ENCODE measurements at places on chromosomes 16 and 17.
A peak's percentile ranks its signal among the peaks of the same experiment; 100 is the strongest.

GRCh38 chr16:89915303-89916232 is 3.1 kb upstream of the MC1R start:
- no peak for DNase-seq

- no peak for DNase-seq
These were observed 1393.1 kb upstream of the GOT2 start for GRCh38 chr16:60127196-60127595.

GRCh38 chr17:60887614-60888028 is 210.0 kb downstream of the BCAS3 start:
- no peak for DNase-seq

DNA sequence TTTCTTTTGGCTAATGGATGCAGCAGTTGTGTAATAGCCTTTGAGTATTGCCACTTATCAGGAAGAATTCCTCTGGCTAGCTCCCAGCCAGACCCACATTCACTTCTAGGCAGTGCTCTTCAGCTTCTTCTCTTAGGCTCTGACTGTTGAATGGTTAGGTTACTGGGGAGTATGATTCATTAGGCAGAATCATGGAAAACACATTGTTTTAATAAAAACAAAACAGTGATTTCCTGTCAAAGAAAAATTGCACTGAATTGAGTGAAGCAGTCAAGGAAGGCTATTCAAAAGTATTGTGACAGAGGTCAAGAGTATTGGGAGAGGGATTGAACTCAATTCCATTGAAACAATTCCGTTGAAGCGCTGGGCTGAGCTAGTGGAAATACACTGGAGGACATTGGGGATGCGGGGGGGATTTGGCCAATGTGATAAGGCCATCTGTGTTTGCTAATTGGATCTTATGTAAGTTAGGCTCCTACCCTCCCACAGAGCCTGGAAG is 68.0 kb downstream of the CNTNAP4 start:
- no peak for DNase-seq

DNA sequence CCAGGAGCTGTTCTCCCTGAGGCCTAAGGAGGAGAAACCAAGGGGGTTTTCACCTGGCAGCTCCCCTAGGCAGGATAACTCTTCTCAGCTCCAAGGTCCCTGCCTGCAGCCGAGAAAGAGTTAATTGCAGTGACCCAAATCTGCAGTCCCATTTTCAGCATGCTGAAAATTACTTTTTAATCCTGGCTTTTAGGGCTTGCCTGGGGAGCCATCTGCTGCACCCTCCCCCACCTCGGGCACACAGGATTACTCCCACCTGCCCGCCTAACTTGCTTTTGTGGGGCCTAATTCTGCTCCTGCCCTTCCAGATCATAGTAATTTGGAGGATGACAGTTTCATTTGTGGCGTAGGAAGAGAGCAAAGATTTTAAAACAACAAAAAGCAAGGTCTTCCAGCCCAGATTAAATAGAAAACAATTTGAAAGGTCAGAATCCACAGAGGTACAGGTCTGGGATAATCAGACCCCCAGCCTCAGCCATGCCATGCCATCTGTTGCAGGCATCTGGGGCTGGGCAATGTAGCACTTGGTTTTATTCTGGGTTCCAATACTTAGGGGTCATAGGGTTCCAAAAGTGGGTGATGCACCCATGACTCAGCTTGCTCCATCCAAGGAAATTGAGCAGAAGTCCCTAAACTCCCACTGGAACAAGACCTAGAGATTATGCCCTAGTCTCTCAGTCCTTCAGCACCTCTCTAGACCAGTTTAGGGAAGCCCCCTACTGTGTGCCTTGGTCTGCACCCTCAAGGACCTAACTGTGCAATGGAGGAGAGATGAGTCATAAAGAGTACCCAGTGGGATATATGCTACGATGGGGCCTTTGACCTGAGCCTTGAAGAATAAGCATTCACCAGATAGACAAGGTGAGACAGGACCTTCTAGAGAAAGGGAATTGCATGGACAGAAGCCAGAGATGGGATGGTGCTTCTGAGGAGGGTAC is 64.5 kb upstream of the NLK start:
- no peak for DNase-seq

- no peak for DNase-seq
These were observed 49.7 kb downstream of the NF1 start for GRCh38 chr17:31144428-31144827.

GRCh38 chr16:12461201-12461600 is 342.5 kb downstream of the CPPED1 start:
- DNase-seq, result no peak

DNA sequence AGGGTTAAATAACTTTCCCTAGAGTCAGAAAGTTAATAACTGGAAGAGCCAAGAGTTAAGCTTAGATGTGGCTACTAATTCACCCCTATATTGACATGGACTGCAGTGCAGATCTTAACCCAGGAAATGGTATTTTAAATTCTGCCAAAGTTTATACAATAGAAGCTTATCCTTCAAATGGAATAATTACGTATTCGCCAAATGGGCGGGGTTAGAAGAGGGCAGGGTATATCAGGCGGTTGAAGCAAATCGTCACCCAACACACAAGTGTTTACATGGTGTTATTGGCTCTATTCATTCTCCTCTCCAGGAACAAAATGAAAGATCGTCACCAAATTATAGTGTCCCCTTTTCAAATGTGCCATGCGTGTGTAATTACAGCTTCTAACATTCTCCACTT is 182.7 kb downstream of the PRKCB start:
- DNase-seq, result no peak

- DNase-seq, result no peak
These were observed 73.5 kb upstream of the DNAJA2 start for GRCh38 chr16:47046726-47047523.

DNA sequence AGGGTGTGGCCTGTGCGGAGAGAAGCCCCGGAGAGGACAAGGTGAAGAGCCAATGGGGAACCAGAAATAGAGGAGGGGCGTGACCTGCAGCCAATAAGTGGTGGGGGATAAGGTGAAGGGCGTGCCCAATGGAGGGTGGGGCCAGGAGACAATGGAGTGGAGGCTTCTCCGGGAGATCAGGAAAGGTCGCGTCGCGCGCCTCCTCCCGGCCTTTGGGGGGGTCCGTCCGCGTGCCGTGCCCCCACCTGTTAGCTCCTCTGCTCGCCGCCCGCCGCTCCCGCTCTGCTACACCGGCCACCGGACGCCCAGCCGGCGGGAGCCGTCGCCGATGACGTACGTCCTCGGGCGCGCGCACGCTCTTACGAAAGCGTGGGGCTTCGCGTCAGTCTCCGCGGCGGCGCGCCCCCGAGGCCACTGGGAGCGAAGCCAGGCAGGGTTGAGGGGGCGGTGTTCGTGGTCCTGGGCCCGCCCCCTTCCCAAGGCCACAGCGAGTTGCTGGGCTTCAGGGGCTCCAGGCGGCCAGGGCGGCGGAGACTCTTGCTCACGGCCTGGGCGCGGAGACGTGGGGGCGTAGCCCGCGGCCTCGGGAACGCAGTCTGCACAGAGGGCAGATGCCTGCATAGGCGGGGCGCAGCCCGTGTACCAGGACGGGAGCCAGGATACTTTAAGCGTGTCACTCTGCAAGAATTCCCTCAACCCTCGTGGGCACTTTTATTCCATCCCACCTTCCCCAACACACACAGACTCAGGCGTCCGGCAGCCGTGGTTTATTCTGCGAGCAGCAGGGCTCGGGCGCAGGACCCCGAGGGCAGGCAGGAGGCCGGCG is at the start of gene MATCAP1:
MATCAP1 (minus strand) TSS at position 337 of the 826 bp plus-strand sequence. CDS start 3,353 bp downstream, outside the sequence.
- peak; percentile 98 for DNase-seq

GRCh38 chr16:9844361-9844760 is 337.9 kb downstream of the GRIN2A start:
- DNase-seq, result no peak

DNA sequence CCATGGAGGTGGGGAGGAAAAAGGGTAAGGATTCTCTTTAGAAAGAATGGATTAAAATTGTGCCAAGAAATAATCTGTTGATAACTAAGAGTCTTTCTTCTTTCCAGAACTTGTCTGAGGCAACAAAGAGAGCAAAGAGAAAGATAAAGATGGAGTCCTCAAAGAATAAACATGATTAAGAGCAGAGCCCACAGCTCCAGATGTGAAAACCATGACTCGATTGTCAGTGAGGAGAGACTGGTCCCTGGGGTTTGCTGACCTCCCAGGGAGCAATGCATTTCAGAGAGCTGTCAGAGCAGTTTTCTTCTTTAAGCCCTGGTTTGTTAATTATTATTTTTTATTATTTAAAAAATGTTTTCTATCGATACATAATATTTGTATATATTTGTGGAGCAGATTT is 74.6 kb downstream of the TMEM100 start:
- no peak for DNase-seq

DNA sequence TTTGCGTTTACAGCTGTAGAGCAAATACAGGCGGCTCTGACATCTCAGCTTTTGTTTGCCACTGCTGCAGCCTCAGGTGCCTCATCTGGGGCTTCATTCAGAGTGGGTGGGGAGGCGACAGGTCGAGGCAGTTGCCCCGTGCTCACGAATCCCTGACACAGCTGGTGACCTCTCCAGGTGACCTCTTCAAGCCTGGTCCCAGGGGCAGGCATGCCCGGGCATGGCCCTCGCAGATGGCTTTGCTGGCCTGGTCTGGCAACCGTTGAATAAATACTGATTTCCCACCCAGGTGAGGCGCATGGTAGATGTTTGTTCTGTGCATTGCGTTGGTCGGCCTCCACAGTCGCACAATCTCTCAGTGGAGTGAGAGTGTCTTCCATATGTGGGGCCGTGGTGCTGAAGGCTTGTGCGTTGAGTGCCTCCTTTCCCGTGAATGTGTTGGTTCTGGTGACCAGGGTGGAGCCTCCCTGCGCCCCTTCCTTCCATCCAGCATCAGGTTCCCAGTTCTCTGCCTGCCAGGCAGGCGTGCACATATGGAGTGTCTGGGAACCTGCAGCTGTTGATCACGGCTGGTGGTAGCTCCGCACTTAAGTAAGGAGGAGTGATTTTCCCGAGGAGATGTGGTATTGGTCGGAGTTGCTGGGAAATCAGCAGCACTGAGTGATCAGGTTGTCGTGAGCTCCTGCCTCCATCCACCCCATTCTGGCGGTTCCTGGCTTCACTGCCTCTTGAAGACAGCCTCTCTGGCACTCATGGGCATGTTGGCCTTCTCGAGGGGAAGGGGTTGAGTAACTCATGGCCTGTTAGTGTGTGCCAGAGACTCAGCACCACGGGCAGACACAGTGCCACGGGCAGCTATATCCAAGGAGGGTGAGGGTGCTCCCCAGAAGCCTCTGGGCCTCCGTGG is 149.7 kb downstream of the RPTOR start:
- no peak for DNase-seq

DNA sequence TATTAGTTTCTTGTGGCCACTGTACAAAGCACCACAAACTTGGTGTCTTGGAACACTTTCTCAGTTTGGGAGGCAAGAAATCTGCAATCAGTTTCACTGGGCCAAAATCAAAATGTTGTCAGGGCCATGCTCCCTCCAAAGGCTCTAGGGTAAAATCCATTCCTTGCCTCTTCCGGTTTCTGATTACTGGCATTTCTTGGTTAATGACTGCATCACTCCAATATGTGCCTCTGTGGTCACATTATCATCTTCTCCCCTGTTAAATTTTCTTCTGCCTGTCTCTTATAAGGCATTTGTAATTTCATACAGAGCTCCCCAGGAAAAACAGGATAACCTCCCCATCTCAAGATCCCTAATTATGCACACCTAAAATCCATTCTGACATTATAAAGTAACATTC is 34.8 kb downstream of the ZNF287 start:
- DNase-seq, result no peak

DNA sequence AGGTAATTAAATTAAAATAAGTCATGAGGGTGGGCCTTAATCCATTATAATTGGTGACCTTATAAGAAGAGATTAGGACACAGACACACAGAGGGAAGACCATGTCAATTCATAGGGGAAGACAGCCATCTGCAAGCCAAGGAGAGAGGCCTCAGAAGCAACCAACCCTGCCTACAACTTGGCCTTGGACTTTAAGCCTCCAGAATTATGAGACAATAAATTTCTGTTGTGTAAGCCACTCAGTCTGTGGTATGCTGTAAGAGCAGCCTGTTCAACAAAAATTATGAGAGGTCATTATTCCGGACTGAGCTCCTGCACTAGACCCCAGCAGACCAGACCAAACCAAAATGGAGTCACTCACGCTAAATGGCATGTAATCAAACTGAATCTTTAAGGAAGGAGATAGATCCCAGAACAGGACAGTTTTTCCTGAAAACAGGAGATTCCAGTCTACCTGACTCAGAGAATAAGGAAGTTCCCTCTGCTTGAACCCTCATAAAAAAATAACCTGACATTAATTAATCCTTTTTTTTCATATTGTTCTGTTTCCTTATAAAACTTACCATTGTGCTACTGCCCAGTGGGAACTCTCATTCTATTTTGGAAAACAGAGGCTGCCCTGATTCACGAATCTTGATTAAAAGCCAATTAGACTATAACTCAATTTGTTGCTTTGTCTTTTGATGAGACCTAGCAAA is 74.3 kb downstream of the DNAH3 start:
- DNase-seq, result no peak

- DNase-seq, result no peak
These were observed 677 bp downstream of the CBX1 start for GRCh38 chr17:48100591-48101011.

DNA sequence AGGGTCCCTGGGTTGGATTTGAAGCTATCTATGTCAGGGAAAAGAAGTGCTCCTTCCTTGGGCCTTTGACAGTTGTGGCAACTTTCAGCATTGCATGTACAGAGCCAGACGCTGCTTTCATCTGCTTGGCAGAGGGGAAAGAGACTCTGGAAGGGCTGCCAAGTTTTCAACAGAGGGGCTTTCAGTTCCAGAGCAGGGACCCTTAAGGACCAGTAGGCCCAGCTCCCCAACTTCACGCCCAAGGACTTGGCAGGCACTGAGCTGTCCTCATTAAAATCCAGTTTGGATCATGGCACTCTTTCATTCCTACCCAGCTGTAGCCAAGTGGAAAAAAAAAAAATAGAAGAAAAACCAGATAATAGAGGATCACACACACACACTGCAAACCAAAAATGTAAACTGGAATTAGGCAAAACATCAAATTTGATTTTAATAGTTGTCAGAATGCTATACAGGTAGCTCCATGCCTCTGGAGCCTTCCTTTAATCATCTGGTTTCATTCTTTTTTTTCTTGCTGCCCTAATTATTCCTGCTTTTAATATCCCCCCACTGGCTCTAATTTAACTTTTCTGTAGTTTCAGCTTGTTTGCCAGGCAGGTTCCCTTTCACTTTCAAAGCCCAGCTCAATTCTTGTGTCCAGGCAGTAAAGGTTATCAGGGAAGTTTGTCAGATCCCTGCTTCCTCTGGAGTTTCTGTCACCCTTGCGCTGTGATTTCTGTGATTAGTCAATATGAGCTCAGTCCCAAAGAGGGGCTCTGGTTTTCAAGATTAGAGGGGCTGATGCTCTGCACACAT is 702.6 kb upstream of the CDH8 start:
- no peak for DNase-seq

- DNase-seq, result no peak
These were observed 3.1 kb upstream of the BAIAP2 start for GRCh38 chr17:81031566-81032550.

- no peak for DNase-seq
These were observed 5.0 kb downstream of the ADCY7 start for GRCh38 chr16:50271148-50272041.

- DNase-seq, result no peak
These were observed 190.0 kb downstream of the FOXL1 start for GRCh38 chr16:86768228-86768791.

DNA sequence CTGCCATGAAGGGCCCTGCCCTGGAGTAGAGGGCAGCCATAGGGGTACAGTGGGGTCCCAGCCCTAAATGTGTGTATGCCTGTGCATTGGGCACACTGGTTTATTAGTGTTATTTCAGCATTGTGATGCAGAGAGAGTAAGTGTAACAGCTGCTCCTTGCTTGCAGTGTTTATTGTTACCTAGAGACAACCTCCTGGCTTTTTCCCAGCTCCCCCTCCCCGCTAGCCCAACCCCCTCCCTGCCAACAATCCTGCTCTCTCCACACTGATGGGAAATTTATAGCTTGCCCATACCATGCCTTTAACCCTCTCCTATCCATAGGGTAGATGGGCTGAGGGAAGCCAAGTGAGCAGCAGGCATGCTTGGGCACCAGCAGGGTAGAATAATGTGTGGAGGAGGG is 51.3 kb downstream of the NEUROD2 start:
- DNase-seq, result no peak
